H1 (cell line): ENCODE measurements at places on chromosomes 16 and 17. TPM values are rescaled to one million over a fixed set of nuclear protein-coding genes. Genes with fewer than 3 reads are reported as not detected.

DNA sequence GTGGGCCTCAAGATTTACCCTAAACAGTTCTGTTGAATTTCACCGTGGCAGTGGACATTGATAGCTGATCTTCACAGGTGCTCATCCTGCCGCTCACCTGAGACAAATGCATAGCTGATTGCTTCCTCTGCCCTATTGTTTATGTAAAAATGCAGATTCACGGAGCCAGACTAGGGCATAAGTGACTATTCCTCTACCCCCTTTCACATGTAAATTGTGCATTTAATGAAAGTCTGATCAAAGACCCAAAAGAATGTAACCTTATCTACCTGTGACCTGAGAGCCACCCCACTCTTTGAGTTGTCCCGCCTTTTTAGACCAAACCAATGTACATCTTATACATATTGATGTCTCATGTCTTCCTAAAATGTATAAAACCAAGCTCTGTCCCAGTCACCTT, 312.4 kb upstream of the CDH5 start:
- H3K4me1 ChIP-seq, result no peaks in the 10 kb centered on the region
- H3K4me3 ChIP-seq, result no peak overlapping the region
- no peak for DNase-seq
- no peaks in the 10 kb centered on the region; the same call in 1 of the 2 replicates for H3K27me3 ChIP-seq
- no peak overlapping the region for H3K27ac ChIP-seq

GRCh38 chr16:85103114-85104079, 8.9 kb downstream of the CIBAR2 start:
- no peaks in the 10 kb centered on the region for H3K27me3 ChIP-seq
- no peaks in the 10 kb centered on the region; the same call in 1 of the 2 replicates for H3K36me3 ChIP-seq
- H3K4me1 ChIP-seq, result no peaks in the 10 kb centered on the region

DNA sequence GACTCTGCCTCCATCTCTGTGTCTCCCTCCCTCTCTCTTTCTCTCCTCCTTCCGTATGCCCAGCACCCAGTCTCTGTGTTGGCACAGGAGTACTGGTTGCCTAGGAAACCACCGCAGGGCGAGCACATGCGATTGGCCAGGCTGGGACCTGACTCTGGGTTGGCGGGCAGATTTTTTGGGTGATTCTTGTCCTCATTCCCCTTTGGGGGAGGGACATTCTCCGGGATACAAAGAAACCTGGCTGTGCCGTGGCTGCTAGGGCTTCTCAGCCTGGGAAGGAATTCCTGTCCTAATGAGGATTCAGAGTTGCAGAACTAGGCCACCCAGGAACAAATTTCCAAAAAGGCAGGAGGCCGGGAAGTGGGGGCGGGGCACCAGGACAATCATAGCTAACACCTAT, 168.9 kb downstream of the SHISA9 start:
- no peak overlapping the region; the same call in 1 of the 2 replicates for H3K4me3 ChIP-seq
- no peaks in the 10 kb centered on the region for H3K27me3 ChIP-seq
- H3K27ac ChIP-seq, result peak overlapping the region; percentile 67
- DNase-seq, result peak; percentile 84
- H3K36me3 ChIP-seq, result no peaks in the 10 kb centered on the region

DNA sequence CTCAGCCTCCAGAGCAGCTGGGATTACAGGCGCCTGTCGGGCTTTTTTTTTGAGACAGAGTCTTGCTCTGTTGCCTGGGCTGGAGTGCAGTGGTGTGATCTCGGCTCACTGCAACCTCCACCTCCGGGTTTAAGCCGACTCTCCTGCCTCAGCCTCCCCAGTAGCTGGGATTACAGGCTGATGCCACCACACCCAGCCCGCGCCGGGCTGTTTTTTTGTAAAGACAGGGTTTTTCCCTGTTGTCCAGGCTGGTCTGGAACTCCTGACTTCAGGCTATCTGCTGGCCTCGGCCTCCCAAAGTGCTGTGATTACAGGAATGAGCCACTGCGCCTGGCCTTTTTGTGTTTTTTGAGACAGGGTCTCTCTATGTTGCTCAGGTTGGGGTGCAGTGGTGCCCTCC, 27.4 kb upstream of the SPNS3 start:
- H3K4me3 ChIP-seq, result no peak overlapping the region
- H3K4me1 ChIP-seq, result no peaks in the 10 kb centered on the region
- H3K36me3 ChIP-seq, result no peaks in the 10 kb centered on the region
- H3K27me3 ChIP-seq, result no peaks in the 10 kb centered on the region
- no peak overlapping the region for H3K27ac ChIP-seq

Gene ITGAE
- 23.2 and 24.5 TPM in 2 replicates for total RNA-seq
